ENCODE measurements at places on chromosomes 4 and X. TPM values are rescaled to one million over a fixed set of nuclear protein-coding genes. Genes with fewer than 3 reads are reported as not detected.

The IL1RAPL1 gene
- not detected for total RNA-seq

The TCEAL6 gene
- not detected for total RNA-seq

The WAS gene
- 77.8 TPM for total RNA-seq

The TNMD gene
- total RNA-seq, result not detected

The ETNPPL gene
- not detected for total RNA-seq

The GPRASP2 gene
- 1.7 TPM for total RNA-seq
